ENCODE measurements at places on chromosomes 1 and 21. TPM values are rescaled to one million over a fixed set of nuclear protein-coding genes. Genes with fewer than 3 reads are reported as not detected.

XKR8 gene
- total RNA-seq, result 4.7 TPM

ASCL5 gene
- total RNA-seq, result not detected

SLC39A1 gene
- 110 TPM for total RNA-seq

OR2T11 gene
- total RNA-seq, result not detected

TOMM20 gene
- 98.8 TPM for total RNA-seq

IL20 gene
- 13.7 TPM for total RNA-seq

LDLRAD2 gene
- total RNA-seq, result not detected

TNFRSF25 gene
- total RNA-seq, result 33.4 TPM

U2AF1 gene
- total RNA-seq, result 17.4 TPM

CHODL gene
- 0.08 TPM for total RNA-seq
